ENCODE measurements at places on chromosomes 5 and 9.

DNA sequence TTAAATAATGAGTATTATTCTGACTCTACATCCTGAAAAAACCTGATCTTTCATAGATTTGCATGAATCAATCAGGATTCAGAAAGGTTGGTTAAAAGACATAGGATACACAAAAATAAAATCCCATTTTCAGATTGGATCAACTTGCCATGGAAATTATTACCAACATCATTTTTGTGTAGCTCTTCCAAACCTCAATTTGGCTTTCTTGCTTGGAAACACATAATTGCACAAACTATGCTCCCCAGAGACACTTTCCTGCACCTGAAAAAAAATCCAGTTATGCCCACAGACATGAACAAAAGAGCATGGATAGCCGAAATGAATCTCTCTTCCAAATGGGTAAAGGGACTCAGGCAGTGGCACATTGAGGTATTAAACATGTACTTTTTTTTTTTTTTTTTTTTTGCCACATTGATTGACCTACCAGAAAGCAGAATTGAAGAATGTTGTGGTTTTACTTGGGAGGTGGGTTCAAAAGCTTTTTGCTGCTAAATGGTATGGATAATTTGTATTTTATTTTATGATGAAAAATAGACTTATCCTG is 135.4 kb upstream of the FBN2 start:
- no peak for DNase-seq

DNA sequence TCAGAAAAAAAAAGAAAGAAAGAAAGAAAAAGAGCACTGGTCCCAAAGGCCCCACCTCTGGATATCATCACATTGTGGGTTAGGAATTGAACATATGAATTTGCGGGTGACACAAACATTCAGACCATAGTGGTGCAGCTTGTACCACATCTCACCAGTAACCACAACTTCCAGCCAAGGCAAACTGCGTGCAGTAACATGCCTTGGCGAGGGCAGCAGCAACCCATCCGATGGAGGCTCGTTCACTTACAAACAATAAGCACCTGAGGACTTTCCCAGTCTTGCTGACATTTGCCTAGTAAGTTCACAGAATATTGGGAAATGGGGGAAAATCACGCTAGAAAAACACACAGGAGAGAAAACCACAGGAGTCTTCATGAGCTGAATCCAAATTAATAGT is 508.1 kb downstream of the ZNF608 start:
- DNase-seq, result no peak

DNA sequence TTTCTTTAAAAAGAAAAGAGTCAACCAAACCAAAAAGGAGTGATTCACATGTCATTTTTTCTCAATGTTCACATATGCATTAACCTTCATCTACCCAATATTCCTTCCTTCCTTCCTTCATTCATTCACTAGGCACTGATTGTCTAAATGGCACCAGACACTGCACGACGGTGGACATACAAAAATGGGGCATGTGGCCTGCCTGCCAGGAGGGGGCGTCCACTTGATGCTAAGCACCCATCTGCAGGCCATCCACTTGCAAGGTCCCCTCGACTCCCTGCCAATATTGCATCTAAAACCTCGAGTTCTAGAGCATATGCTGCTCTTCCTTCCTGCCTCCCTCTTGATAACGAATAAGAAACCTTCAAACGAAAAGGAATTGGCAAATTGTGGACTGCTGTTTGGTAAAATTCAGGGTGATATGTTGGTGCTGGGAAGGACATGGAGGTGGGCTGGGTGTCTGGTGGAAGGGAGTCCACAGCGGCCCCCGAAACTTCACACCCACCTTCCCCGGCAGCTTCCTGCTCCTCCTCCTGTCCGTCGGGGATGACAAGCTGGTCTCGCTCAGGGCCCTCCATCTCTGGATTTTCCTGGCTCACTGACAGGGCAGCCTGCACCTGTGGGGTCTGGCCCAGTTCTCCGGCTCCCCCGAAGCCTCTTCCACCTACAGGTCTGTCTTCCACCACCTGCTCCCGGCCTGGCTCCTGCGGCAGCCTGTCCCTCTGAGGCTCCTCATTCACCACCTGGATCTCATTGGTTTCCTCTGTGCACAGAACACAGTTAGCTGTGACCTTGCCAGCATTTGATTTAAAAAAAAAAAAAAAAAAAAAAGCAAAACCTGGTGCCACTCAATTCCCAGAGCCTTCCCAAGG is 64.3 kb downstream of the GOLM1 start:
- DNase-seq, result no peak

DNA sequence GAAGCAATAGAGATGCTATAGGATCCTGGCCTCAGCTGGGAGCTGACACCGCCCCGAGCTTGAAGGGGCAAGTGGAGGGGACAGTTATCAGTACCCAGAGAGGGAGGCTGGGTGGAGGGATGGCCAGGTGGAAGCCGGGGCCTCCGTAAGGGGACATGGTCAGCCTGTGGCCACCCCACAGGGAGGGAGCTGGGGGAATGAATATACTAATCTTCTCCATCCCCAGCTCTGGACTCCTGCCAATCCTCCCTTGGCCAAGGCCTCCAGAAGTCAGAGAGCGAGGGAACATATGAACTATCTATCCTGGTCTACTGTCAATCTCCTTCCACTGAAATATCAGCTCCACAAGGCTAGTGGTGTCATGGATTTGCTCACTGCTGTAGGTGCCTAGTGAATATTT is 109.3 kb downstream of the BOD1 start:
- DNase-seq, result no peak

GRCh38 chr5:151899399-151899798 is 25.3 kb downstream of the GLRA1 start:
- DNase-seq, result no peak

DNA sequence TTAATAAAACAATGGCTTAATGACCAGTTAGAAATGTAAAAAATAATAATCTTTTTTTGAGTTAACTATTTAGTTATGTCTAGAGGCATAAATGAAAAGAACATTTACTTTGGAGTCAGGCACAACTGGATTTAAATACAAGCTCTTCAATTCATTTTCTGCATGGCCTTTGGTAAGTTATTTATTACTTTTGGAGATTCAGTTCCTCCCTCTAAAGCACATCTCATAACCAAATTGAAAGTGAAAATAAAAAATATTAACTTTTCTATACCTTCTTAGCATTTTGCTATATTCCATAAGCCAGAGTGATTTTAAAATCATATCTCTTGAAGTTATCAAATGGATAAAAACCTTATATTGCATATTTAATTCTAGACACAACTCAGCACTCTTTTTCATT is 434.9 kb upstream of the SMARCA2 start:
- DNase-seq, result no peak

DNA sequence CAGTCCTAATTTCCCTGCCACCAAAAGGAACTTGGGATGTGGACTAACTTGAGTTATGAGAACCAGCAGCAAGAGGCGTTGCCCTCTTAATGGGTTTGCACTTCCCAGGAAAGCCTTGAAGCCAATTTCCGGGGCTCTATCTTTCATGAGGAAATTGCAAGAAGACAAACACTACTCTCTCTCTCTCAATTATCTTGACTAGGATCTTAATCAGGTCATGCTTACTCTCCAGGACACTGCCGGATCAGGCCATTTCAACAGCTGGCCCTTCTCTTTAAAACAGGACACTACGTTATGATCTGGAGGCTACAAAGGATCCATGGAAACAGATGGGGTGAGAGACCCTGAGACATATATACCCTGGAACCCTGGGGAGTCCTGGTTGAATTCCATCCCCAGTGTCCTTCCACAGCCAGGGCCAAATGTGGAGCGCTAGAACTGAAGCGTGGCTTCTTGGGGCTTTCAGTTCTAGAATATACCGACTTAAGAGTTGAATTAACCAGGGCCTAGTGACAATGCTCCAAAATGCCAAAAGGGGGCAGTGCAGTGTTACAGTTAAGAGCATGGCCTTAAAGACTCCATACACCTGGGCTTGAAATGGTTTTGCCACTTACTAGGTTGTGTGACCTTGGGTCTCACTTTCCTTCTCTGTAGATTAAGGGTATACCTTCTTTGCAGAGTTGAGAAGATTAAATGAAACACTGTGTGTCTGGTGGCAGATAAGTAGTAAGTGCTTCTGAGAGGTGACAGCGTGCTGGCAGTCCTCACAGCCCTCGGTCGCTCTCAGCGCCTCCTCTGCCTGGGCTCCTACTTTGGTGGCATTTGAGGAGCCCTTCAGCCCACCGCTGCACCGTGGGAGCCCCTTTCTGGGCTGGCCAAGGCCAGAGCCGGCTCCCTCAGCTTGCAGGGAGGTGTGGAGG is 21.1 kb downstream of the FAM219A start:
- DNase-seq, result peak; percentile 67

DNA sequence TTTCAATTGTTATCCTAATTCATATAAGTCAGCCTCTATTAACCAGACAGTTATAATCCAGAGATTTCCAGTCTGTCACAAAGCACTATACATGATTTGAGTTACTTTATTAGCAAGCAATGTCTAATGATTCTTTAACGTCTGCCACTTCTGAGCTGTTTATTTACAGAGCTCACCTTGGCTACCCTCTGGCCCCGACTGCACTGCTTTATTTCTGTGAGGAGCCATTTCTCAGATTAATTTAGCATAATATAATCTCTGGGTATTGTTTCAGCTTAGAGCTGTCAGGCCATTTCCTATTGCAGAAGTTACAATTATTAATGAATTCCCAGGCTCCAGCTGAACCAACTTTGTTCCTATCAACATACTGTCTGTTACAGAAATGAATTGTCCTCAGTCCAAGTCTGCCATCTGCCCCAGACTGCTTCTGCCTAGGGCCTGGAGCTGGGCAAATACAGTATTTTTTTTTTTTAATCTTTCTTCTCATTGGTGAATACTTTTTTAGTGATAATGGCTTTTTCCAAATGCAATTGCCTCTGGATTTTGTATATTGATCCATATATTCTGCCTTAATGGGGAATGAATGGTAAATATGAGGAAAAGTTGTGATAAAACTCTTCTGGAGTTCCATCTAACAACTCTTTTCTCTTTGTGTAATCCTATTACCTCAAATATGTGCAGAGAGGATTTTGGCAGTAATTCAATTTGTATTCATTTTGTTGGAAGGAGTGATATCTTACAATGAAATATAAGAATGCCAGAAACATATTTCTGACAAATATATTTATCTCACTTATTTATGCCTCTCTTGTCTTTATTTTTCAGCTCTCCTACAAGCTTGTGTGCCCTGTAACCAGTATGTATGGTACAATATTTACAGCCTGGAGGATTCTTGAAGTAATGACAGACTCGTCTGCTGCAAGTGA is 104.7 kb downstream of the FOCAD start:
- DNase-seq, result no peak
